Effector memory CD8-positive, alpha-beta T cell (primary cell): ENCODE measurements at places on chromosomes 7 and 10.

- peaks cover 72% of the 10 kb centered on the region for H3K27me3 ChIP-seq
- peaks cover 13% of the 10 kb centered on the region for H3K4me1 ChIP-seq
- DNase-seq = no peak
- peak overlapping the region; percentile 92 for H3K4me3 ChIP-seq
Observed at GRCh38 chr7:129144834-129145668, 544 bp downstream of the TSPAN33 start.

DNA sequence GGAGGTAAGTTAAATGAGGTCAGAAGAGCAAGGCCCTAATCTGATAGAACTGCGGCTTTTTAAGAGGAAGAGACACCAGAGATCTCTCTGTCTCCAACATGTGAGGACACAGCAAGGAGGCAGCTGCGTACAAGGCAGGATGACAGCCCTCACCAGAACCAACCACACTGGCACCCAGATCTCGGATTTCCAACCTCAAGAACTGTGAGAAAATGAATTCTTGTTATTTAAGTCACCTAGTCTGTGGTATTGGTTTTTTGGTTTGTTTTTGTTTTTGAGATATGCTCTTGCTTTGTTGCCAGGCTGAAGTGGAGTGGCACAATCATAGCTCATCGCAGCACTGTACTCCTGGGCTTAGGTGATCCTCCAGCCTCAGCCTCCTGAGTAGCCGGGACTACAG is 127.2 kb downstream of the DLG5 start:
- peaks cover 17% of the 10 kb centered on the region for H3K4me1 ChIP-seq
- DNase-seq = no peak
- peak overlapping the region; percentile 52 for H3K27ac ChIP-seq
- H3K36me3 ChIP-seq = peaks cover 32% of the 10 kb centered on the region
- H3K27me3 ChIP-seq = no peaks in the 10 kb centered on the region

GRCh38 chr7:96300502-96300901 is 21.4 kb downstream of the SLC25A13 start:
- peaks cover 5% of the 10 kb centered on the region for H3K4me1 ChIP-seq
- H3K27me3 ChIP-seq = no peaks in the 10 kb centered on the region
- DNase-seq = no peak
- H3K27ac ChIP-seq = no peak overlapping the region
- H3K4me3 ChIP-seq = no peak overlapping the region

DNA sequence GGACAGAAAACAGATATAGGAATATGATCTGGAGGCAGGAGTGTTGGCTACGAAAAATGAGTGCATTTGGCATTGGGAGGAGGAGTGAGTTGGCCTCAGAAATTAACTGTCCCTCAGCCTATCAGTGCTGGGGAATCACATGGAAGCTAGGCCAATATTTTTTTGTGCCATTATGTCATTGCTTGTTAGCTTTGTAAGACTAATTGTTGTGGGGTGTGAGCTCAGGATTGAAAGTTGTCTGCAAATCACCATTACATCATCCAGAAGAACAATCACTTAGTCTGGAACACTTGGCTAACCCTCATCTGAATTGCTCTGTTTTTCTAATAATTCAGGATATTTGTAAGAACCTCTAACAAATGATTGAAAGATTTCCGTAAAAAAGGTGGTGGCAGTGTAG is 45.2 kb upstream of the SEMA3D start:
- no peaks in the 10 kb centered on the region for H3K27me3 ChIP-seq
- H3K4me3 ChIP-seq = no peak overlapping the region
- no peaks in the 10 kb centered on the region for H3K4me1 ChIP-seq
- DNase-seq = no peak

DNA sequence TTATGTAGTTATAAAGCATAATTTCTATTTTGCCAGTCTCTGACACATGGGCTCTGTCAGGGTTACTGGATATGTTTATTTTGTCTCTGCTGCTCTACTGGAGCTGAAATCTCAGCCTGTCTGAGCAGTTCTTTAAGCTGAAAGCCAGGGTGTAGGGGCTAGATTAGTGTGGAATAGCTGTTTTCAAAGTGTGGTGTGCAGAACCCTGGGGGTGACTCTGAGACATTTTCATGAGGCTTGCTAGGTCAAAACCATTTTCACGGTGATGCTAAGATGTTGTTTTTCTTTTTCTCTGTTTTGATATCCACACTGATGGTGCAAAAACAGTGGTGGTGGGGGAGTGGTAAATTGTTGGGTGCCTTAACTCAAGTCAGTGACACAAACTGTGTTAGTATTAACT is 45.5 kb downstream of the CREM start:
- no peaks in the 10 kb centered on the region for H3K36me3 ChIP-seq
- no peak overlapping the region for H3K27ac ChIP-seq
- no peak overlapping the region for H3K4me3 ChIP-seq

GRCh38 chr7:104838537-104839299 is 175.3 kb upstream of the KMT2E start:
- no peak for DNase-seq
- no peak overlapping the region for H3K27ac ChIP-seq
- H3K27me3 ChIP-seq = peaks cover 46% of the 10 kb centered on the region
- H3K4me1 ChIP-seq = no peaks in the 10 kb centered on the region
- no peaks in the 10 kb centered on the region for H3K36me3 ChIP-seq

GRCh38 chr10:107740962-107741690 is 576.6 kb upstream of the SORCS1 start:
- H3K36me3 ChIP-seq = no peaks in the 10 kb centered on the region
- H3K27ac ChIP-seq = no peak overlapping the region
- no peak overlapping the region for H3K4me3 ChIP-seq
- no peaks in the 10 kb centered on the region for H3K27me3 ChIP-seq
- DNase-seq = no peak

DNA sequence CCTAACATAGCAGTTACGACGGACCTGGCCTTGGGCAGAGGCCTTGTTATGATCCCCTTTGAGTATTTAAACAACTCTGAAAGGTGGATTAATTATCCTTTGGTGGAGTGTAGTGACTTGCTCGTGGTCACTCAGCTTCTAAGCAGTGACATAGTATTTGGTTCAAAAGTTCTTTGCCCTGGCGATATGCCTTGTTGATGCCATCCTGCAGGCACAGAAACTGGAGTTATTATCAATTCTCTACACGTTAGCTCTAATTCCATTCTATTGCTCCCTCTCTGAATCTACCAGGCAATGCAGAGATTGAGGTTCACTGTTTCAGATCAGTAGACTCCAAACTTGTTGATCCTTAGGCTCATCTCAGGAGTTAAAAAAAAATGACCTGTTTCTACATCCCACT is 32.5 kb upstream of the ELMO1 start:
- no peaks in the 10 kb centered on the region for H3K4me1 ChIP-seq
- no peak for DNase-seq
- H3K4me3 ChIP-seq = no peak overlapping the region
- no peaks in the 10 kb centered on the region for H3K36me3 ChIP-seq
- no peak overlapping the region for H3K27ac ChIP-seq

DNA sequence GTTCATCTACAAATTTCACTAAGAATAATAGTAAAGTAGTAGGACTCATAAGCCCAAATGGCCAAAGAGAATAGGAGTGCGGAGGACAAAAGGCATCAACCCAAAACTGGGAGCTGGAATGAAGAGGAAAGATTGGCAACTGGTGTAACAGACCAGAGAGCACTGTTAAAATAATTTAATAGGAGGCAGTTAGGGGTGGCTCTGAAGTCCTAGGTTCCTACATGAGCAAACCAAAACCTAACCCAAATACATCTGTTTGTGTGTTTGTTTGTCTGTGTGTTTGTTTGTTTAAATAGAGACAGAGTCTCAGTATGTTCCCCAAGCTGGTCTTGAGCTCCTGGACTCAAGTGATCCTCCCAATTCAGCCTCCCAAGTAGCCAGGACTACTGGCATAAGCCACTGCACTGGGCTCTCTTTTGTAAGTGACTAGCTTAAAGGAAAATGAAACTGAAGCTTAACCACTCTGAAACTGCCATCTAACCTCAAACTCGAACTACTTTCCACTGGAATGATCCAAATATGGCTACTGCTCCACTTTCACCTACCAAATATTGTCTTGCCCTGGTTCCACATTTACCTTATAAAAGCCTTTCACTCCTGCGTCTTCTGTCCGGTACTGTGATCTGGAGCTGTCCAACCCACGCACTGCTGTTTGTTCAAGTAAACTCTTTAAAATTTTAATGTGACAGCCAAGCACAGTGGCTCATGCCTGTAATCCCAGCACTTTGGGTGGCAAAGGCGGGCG is 94.9 kb downstream of the AKR1D1 start:
- no peak for DNase-seq
- no peak overlapping the region for H3K4me3 ChIP-seq
- H3K36me3 ChIP-seq = peaks cover 3% of the 10 kb centered on the region
- no peak overlapping the region for H3K27ac ChIP-seq

GRCh38 chr7:104852386-104852785 is 161.6 kb upstream of the KMT2E start:
- no peak overlapping the region for H3K27ac ChIP-seq
- no peak for DNase-seq
- H3K27me3 ChIP-seq = peaks cover 27% of the 10 kb centered on the region
- H3K4me1 ChIP-seq = no peaks in the 10 kb centered on the region
- H3K4me3 ChIP-seq = no peak overlapping the region
